NCI-H1105 treated with DMSO at 0.1 percent for 48 hours (cell line): ENCODE measurements at places on chromosomes 5 and 9.

- DNase-seq, result no peak
Observed at GRCh38 chr5:172410662-172411483, 43.5 kb downstream of the SH3PXD2B start.

DNA sequence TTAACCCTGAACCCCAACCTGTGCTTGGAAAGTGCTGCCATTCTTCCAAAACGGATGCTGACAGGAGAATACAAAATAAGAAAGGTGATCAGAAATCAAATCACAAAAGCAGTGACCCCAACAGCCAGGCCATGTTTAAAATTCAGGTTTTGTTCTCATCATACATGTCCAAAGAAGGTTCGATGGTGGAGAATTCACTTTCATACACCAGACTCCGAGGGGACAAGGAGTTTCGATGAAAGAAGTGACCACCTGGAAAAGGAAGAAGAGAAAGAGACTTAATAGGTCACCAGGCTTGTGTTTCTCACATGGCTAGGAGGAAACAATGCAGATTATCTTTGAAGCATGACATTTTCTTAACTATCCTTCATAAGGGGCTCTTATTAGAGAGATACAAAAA is 12.5 kb upstream of the TBC1D9B start:
- DNase-seq, result no peak

DNA sequence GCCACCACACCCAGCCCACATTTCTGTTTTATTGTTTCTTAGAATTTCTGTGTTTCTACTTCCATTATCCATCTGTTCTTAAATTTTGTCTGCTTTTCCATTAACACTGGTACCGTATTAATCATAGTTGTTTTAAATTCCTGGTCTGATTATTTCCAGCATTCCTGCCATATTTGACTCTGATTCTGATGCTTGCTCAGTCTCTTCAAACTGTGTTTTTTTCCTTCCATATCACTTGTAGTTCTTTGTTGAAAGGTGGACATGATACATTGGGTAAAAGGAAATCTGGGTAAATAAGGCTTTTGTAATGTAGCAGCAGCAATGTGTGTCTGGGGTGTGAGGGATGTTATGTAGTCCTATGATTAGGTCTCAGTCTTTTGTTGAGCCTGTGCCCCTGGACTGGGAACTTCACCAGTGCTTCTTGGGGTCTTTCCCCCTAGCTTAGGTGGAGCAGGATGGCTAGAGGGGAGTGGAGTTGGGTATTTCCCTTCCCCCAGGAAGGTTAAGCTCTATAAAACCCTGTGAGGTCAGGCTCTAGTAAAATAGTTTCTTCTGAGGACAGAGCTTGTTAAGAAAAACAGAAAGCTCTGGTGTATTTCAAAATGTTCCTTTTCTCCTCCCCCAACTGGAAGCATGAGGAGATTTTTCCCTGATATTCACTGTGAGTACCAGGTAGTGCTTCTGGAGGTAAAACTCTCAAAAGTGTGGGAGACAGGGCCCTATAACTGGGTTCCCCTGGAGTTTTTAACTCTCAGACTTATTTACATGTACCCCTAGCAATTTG is 10.1 kb upstream of the TMOD1 start:
- no peak for DNase-seq

GRCh38 chr5:77294185-77294584 is 83.7 kb downstream of the PDE8B start:
- no peak for DNase-seq

DNA sequence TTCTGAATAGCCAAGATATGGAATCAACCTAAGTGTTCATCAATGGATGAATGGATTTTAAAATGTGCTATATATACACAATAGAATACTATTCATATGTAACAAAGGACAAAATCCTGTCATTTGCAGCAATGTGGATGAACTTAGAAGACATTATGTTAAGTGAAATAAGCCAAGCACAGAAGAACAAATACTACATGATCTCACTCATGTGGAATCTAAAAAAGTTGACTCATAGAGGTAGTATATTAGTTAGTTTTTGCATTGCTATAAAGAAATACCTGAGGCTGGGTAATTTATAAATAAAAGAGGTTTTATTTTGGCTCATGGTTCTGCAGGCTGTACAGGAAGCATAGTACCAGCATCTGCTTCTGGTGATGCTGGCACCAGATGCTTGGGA is 8.1 kb downstream of the CATSPER3 start:
- DNase-seq, result no peak
